Hematopoietic multipotent progenitor cell (in vitro differentiated cells): ENCODE measurements at places on chromosomes 5 and 9. TPM values are rescaled to one million over a fixed set of nuclear protein-coding genes. Genes with fewer than 3 reads are reported as not detected.

Gene RPL37
- total RNA-seq: 101 TPM

Gene NUTM2G
- total RNA-seq: not detected

Gene PCDHA11
- under 0.01 TPM for total RNA-seq

Gene FOXD4
- 0.27 TPM for total RNA-seq

Gene PELO
- total RNA-seq: 9.7 TPM

Gene PCA3
- total RNA-seq: 0.54 TPM

Gene RPS23
- 4,647 TPM for total RNA-seq

Gene MED27
- total RNA-seq: 21.3 TPM

Gene IL6ST
- total RNA-seq: 17.2 TPM
